ENCODE measurements at places on chromosomes 7 and 10.

GRCh38 chr7:46811529-46811928, 770.4 kb downstream of the TNS3 start:
- DNase-seq: no peak

- no peak for DNase-seq
Measured at GRCh38 chr7:108860615-108861014, 290.9 kb downstream of the DNAJB9 start.

- DNase-seq: no peak
Measured at GRCh38 chr10:34187201-34187600, 627.9 kb downstream of the PARD3 start.

DNA sequence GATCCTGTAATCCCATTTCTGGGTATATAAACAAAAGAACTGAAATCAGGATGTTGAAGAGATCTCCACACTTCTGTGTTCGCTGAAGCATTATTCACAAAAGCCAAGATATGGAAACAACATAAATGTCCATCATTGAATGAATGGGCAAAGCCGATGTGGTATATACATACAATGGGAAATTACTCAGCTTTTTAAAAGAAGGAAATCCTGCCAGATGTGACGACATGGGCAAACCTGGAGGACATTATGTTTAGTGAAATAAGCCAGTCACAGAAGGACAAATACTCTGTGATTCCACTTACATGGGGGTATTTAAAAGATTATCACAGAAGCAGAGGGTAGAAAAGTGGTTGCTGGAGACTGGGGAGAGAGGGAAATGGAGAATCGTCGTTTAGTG, 23.9 kb upstream of the FAM107B start:
- no peak for DNase-seq

DNA sequence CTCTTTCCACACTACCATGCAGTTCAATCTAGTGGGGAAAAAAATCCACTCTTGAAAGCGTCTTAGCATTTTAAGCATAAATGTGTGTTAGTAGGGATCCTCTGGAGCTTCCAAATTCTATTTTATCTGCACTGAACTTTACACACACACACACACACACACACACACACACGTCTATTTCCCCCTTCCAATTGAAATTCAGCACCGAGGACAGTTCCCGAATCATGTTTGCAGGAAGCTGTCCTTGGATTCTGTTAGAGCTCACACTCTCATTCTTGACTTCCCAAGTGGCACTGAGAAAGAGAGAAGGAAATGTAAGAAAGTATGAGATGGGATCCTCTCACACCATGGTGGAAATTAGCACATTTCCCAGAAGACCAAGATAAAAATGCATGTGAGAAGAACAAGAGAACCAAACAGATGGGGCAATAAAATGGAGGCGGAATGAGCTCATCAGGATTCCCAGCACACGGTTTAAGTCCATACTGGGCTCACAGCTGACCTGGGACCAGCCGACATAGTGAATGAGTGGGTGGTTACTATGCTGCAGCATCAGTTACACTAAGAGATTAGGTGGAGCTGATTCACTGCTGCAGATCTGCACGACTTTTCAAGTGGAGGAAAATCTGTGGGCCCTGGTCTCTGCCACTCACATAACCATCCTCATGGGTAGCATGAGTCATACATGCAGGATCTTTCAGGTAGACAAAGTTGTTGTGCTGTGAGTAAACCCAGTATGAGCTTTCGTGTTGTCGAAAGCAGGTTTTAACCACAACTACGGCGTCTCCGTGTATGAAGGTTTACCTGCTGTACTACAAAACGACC, 3.3 kb upstream of the NPTX2 start:
- peak; percentile 29 for DNase-seq

DNA sequence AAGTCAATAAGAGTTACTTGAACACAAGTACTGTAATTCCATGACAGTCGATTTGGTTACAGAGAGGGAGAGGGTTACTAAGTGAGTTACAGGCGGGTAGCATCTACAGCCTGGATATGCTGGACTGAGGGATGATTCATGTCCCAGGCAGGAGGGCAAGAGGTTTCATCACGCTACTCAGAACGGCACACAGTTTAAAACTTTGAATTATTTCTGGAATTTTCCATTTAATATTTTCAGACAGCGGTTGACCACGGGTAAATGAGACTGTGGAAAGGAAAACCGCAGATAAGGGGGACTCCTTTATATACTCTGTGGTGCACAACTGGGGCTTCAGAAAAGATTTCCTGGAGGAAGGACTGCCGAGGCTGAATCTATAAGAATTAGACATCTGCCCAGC, 25.7 kb upstream of the LRRC4 start:
- DNase-seq: no peak

- no peak for DNase-seq
Measured at GRCh38 chr7:47391726-47392125, 190.2 kb downstream of the TNS3 start.

DNA sequence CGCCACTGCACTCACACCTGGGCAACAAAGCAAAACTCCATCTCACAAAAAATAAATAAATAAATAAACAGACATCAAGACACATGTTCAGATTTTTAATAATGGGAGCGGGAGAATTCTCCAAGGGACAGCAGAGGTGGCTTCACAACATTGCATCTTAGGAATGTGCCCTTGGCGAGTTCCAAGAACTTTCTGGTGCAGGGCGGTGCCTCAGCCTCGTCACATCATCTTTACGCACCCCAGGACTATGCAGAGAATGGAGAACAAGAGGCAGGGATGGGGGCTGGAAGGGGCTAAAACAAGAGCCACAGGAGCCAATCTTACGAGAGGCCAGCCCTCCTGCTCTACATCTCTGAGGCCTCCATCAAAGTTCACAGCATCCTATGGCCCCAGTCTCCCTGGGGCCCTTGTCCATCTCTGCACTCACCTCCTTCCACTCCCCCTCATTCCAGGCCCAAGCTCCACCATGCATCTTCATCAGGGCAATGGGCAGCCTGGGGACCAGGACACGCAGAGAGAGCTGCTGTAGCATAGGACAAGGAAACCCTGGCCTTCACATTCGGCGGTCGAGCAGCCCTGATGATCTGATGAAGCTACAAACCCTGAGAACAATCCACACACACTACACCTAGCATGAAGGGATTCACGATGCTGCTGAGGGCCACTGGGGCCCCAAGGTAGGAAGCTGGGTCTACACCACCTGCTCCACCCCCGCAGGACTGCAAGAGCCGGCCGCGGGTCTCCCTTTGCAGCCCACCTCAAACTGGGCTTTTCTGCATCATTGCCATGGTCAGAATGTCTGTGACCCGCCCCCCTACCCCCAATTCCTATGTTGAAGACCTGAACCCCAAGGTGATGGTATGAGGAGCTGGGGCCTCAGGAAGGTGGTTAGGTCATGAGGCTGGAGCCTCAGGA, 22.3 kb downstream of the TNS3 start:
- DNase-seq: no peak

DNA sequence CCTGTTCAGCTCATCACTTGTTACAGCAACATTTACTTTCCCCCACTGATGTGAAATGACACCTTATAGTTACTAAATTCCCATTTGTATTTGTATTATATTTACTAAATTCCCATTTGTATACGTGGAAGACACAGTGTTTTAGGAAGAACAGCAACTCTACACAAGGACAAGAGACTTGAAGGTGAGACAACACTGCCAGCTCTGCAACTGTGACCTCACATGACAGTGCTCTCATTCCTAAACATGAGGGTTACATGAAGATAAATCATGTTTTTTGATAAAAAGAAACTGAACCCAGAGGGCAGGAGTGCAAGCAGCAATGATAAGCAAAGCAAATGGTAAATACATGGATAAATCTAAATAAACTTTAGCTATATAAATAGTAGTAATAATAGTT, 60.3 kb downstream of the ATAD1 start:
- DNase-seq: no peak

- no peak for DNase-seq
Measured at GRCh38 chr10:29183301-29183945, 105.4 kb upstream of the LYZL1 start.

DNA sequence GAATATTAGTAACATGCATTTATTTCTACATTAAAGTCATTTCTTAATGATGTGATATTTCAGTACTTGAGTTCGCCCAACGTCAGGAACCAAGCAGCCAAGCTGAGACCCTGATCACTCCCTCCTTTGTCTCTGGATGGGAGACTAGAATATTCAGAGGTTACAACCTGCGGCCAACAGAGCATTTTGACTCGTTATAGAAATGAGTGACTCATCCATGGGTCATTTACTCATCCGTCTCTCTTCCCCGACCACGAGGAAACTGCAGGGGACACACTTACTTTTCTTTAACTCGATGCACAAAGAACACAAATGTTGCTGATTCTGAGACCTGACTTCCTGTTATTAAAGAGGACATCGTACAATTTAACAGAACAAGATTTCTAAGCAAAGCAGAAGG, 343.3 kb downstream of the FRMD4A start:
- no peak for DNase-seq

DNA sequence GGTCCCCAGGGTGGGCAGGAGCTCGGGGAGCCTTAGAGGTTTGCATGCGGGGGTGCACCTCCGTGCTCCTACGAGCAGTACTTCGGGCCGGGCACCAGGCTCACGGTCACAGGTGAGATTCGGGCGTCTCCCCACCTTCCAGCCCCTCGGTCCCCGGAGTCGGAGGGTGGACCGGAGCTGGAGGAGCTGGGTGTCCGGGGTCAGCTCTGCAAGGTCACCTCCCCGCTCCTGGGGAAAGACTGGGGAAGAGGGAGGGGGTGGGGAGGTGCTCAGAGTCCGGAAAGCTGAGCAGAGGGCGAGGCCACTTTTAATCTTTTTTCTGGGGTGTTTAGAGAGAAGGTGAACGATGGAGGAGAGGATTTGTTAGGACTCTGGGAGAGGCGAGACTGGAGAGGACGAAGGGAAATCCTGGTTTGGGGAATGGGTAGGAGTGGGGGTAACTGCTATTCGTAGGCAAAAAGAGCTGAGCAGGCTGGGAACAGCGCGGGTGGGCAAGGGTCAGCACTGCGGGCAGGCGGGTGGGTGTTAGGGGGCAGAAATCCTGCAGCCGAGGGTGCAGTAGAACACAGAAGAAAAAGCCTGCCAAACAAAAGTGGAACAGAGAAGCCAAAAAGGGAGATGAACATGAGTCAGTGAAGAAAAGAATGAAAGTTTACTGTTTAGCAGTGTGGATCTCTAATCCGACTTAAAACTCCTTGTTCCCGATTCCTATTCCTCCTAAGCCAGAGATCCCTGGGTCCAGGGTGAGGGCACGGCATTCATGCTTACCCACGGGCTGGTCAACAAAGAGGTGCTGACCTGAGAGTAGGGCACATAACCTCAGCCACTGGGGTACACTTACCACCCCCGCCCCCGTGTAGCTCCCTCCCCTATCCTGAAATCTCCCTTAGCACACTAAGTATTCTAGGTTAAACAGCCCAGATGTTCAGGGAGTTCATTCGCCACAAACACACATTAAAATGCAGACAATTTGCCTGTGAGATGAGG, 26.9 kb downstream of the PRSS2 start:
- no peak for DNase-seq

- DNase-seq: no peak
Measured at GRCh38 chr7:105680505-105681187, 99.4 kb upstream of the EFCAB10 start.

DNA sequence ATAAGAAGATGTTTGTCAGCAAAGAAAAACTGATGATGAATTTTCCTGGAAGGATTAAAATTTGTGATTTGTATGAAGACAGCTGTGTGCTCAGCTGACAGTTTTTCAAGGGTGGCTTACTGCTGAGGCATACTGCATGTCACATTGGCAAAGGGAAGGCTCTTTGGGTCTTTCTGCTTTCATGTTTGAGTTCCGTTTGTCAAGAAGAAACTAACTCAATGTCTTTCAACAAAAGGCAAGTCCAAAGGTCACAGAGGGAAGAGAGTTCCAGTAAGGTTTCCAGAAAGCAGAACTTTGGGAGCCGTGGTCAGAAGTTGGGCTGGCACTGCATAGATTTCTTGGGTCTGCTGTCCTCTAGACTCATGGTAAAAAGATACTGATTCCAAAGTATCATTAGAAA, 16.9 kb downstream of the DYDC2 start:
- no peak for DNase-seq

DNA sequence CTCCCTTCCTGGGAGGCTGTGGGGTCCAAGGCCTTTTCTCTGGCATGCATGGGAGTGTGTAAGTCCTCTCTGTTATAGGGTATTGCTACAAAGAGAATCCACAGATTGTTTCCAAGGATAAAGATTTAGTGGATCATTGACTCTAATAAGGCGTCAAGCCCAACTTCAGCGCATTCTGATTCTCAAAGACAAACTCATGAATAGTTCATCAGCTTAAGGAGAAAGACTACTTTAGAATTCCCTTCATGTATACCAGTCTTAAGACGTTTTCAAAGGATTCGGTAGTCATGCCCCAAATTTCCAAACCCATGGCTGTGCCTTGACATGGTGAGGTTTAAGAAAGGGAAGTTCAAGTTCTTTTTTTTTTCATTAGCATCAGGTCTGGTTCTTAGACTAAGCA, 46.6 kb upstream of the ABLIM1 start:
- no peak for DNase-seq

- no peak for DNase-seq
Measured at GRCh38 chr7:151121380-151122170, 35.3 kb downstream of the AGAP3 start.

DNA sequence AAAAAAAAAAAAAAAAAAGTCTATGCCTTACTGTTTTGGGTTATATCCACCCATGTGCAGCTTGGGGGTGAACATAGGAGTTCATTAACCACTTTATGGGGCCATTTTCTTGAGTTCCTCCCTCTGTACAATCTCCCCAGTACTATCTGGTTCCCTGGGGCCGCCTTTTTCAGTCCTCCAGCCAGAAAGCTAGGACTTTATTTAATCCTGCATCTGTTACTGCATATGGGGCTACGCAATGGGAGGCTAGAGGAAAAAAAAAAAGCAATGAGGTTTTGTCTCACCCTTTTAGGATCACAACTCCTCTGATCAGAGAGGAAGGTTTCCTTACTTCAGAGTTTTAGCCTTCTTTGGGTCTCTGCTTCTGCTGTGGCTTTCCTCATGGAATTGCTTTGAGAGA, 51.0 kb downstream of the BTRC start:
- DNase-seq: no peak

GRCh38 chr10:28713626-28714352, 36.5 kb downstream of the BAMBI start:
- DNase-seq: no peak

DNA sequence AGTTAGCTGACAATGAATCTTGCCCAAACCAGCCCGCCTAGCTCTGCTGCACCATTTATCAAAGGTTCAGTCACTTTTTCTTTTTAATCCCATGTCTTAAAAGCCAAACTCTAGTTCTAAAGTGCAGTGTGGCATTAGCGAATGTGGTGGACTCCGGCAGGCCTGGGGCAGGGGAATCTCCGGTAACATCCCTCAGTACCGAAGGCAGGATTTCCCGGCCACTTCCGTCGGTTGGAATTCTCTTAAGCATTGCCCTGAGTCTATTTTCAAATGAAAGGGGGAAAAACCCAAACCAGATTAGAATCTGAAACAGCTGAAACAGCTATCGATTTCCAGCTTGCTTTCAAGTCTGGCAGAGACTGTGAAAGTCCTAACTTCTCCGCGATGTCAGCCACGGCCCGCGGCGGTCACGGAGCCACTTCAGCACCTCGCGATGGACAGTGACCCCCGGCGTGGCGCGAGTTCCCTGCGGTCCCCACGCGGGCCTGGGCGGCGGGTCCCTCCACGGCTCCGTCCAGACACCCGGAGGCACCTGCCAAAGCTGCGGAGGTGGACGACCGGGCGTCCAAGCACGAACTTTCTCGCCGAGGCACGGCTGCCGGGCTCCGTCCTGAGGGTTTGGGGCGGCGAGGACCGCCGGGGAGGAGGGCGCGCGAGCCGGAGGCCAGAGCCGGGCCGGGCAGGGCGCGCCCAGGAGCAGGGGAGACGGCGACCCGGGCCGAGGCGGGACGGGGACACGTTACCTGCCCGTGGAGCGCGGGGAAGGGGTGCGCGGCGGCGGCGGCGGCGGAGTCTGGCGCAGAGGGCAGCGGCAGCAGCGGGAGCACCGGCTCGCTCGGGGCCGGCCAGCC, 745 bp downstream of the TCERG1L start:
- no peak for DNase-seq

- no peak for DNase-seq
Measured at GRCh38 chr10:69972981-69973397, 79.7 kb upstream of the MACROH2A2 start.

Measured in NCI-H2227 treated with DMSO at 0.1 percent for 48 hours (cell line).